ENCODE measurements at places on chromosomes 6 and 20.

DNA sequence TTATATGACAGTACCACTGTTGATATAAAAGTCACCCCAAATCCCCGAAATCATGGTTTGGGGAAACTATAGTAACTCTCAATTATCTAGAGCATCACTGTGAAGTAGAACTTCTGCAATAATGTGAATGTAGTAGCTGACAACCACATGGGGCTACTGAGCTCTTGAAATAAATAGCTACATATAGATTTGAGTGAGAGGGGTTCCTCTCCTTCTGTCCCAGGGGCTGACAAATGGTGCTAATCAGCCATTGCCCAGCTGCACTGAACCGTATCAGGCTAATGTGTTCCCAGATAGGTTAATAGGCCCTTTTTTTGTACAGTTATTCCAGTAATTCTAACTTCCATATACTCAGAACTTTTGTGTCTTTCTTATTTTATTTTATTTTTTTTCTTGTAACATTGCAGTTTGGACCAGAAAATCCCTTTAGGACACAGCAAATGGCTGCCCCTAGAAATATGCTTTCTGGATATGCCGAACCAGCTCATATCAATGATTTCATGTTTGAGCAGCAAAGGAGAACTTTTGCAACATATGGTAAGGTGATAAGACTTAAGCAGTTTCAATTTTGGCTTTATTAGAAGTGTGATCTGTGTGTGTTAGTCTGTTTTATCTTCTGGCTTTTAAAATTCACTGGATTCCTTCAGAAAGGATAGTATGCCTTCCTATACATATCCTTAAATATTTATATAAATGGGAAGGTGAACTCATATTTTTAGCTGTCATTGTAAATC lies 21.1 kb downstream of the CDC40 start:
- no peak for DNase-seq

GRCh38 chr6:168885196-168885595 lies 368.4 kb downstream of the THBS2 start:
- DNase-seq = no peak

- no peak for DNase-seq
Measured at GRCh38 chr6:136108361-136108945, 141.7 kb downstream of the MTFR2 start.

GRCh38 chr20:63311186-63311832 lies 18.3 kb downstream of the COL20A1 start:
- no peak for DNase-seq

GRCh38 chr6:42702200-42702599 lies 20.2 kb downstream of the PRPH2 start:
- DNase-seq = peak; percentile 89

DNA sequence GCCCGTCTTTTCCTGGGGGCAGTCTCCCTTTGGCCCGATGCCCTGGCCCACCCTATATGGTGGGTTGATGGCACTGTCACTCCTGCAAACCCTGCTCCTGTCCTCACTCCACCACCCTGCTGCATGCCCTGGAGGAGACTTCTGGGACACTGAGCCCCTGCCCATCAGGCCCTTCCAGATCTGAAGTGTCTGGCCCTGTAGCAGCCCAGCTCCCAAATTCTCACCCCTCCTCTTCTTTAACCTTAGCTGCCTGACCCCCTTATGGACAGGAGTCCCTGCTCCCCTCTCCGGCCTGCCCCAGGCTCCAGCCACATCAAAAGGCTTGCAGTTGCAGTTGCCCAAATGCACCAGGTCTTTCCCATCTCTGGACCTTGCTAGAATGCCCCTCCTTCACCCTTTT lies 20.8 kb upstream of the SLC32A1 start:
- DNase-seq = no peak

DNA sequence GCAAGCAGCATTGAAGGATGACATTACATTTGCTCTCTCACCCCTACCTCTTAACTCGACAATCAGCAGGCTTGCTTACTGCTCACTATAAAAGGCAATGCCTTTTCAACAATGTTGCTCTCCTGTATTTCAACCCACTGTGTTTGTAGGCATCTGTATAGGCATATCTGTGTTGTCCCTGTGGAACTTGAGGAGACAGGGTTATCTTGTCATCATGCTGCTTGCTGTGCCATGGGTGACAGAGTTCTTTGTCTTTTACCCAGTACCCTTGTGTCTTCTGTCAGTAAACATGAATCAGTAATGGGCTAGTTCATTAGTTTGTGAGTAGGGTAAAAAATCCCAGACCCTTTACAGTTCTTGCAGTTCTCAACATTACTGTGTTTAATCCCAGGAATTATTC lies 25.2 kb downstream of the PHF3 start:
- DNase-seq = no peak

- DNase-seq = no peak
Measured at GRCh38 chr6:163661272-163661671, 246.8 kb downstream of the QKI start.

DNA sequence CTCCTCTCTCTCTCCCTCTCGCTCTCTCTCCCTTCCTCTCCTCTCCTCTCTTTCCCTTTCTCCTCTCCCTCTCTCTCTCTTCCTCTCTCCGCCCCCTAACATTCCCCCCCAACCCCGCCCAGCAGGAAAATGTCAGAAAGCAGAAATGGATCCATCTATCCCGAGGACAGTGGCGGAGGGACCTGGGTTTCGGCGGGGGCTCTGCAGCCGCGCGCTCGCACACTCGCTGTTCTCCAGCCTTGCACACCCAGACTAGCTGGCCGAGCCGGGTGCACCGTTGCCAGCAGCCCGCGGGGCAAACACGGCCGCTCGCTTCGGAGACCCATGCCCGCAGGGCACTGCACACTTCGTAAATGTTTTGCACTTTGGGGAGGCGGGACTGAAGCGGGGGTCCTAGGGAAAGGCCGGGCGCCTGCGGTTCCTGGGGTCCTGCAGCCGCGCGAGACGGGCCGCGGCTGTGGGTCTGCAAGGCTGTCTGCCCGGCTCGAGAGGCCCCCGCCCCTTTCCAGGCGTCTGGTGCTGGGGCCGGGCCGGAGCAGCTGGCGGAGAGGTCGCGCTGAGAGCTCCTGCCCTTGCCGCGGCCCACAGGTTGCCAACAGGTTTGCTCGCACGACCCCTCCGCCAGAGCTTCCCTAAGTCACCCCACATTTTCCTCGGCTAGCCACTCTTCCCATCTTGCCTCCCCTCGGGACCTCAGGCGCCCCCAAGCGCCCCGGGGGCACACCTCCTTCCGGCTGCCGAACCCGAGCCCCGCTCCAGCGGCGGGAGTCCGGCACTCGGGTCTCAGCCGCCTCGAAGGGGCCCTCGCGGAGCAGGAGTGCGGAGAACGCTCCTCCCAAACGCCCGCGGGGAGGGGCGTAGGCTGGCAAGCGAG lies 818 bp upstream of the MDGA1 start:
- peak; percentile 48 for DNase-seq

DNA sequence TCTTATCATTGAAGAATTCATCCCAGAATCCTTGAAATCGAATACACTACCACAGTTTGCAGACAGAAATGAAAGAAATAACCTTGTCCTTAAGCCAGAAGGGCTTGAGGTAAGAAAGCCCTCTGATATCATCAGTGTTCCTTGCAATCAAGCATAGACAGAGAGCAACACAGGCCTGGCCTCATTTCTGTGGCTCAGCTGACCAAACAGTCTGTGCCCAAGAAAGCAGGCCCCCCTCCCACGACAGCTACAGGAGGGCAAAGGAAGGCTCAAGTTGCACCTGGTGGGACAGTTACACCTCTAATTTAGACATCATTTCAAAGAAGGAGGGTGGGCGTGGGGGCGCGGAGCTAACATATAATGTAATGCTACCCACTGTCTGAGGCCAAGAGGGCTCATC lies 21.6 kb downstream of the KIF16B start:
- no peak for DNase-seq

- peak; percentile 66 for DNase-seq
Measured at GRCh38 chr6:131101911-131102680, 33.2 kb upstream of the AKAP7 start.

- DNase-seq = no peak
Measured at GRCh38 chr6:15313367-15313766, 67.5 kb downstream of the JARID2 start.

- no peak for DNase-seq
Measured at GRCh38 chr20:10718661-10719060, 44.9 kb upstream of the JAG1 start.

GRCh38 chr20:60512443-60512842 lies 554.2 kb downstream of the CDH26 start:
- peak; percentile 30 for DNase-seq

DNA sequence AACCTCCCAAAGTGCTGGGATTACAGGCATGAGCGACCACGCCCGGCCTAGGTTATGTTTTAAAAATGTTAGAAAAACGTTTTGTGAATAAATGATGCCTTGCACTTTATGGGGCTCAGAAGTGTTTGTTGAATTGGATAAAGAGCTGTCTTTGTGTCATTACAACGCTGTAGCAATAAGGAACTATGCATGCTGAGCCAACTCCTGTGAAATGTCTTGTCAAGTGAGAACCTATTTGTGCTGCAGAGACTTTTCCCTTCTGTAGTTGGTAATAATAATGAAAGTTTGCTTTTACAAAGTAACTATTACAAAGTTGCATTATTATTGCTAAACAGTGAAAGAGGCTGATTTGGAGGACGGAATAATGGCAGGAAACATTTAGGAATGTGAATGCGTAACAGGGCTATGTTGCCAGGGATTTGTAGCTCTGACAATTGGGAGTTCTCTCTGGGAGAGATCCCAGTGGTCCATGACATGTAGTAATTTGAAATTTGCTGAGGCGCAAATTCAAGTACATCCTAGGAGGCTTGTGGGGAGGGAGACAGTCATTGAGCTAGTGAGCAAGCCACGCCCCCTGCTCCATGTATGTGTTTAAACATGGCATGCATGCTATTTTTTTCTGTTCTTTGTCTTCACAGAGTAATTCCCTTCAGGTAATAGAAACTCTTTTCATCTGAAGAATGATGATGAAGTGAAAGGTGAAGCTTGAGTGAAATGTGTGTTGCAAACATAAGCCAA lies 16.8 kb upstream of the BICRAL start:
- DNase-seq = no peak

GRCh38 chr20:60138256-60139220 lies 180.3 kb downstream of the CDH26 start:
- DNase-seq = no peak

DNA sequence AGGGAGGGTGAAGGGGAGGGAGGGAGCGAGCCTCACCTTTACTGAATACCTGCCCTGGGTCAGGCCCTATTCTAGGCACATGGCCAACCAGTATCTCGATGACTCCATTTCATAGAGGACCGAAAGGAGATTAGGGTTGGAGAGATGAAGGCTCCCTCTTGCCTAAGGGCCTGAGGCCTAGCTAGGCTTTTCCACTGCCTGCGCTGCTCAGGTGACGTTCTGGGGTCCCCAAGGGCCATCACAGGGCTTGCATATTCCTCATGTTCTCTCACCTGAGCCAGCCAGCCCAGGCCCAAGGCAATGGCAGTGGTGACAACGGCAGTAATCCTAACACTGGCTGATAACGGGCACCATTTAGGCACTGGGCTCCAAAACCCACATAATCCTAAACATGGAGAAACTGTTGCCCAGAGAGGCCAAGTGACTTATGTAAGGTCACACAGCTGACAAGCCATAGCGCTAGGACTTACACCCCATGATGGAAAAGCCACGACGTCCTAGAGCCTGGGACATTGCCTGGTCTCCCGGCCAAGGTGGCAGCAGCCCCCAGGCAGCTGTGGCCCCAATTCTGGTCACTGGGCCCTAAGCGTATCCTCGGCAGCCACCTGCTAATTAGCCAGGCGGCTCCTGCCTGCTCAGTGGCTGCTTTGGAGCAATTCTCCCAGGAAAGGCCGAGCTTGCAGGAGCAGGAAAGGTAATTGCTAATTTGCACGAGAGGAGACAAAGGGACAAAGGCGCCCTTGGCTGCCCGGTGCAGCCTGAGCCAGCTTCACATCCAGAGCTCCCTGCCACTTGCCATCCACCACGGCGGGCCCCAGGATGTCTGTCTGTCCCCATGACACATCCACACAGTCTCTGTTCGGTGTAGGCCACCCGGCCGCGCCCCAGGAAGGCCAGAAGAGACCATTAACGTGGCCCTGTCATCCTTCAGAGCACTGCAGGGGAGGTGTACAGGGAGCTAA lies 21.5 kb downstream of the NOL4L start:
- no peak for DNase-seq

DNA sequence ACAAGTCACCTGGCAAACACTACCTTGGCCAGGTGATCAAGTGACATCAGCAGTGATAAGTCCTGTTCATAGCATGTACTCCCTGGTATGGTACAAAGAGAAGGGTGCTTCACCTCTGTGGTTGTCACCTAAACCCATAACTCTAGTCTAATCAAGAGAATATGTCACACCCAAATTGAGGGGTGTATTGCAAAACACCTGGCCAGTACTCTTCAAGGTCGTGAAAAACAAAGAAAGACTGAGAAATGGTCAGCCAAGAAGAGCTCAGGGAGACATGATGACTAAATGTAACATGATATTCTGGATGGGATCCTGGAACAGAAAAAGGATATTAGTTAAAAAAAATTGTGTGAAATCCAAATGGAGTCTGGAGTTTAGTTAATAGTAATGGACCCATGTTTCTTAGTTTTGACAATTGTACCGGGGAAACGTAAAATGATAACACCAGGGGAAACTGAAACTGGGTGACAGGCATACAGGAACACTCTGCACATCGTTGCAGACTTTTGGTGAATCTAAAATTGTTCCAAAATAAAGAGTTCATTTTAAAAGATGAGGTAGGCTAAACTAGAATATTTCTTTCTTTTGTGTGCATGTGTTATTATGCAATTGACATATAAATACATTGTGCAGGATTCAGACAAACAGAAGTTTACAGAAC lies 262.0 kb downstream of the CDC5L start:
- DNase-seq = no peak

- DNase-seq = no peak
Measured at GRCh38 chr20:55116598-55116997, 641.2 kb downstream of the DOK5 start.

GRCh38 chr6:54758340-54758739 lies 88.2 kb upstream of the FAM83B start:
- DNase-seq = no peak

- no peak for DNase-seq
Measured at GRCh38 chr20:10061641-10062040, 26.9 kb downstream of the ANKEF1 start.

- no peak for DNase-seq
Measured at GRCh38 chr20:62146019-62146755, 2.6 kb downstream of the SS18L1 start.

- no peak for DNase-seq
Measured at GRCh38 chr6:5314191-5314865, 53.0 kb downstream of the FARS2 start.

DNA sequence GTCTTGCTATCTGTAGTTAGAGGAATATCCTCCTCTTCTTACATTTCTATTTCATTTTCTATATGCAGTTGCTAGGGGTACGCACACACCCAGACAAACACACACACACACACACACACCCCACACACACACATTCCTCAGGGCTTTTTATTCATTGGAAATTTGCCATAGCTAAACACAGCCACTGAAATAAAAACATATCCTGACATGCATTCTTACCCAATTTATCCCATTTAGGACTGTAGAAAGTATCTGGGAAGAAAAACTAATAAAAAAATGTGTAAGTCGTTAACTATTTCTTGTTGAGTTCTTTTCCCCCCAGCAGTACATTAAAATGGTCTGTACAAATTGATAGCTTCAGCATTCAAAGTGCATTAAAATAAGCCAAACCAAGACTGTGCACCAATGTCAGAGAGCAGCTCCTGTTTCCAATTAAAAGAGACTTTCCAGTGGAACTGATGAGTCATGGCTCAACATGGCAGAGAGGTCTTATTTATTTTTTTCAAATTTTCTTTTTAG lies 357.9 kb upstream of the AGPAT4 start:
- DNase-seq = no peak
